ENCODE measurements at places on chromosomes 13 and 19.

GRCh38 chr19:2325281-2326046, 2.9 kb downstream of the LSM7 start:
- no peak for DNase-seq

DNA sequence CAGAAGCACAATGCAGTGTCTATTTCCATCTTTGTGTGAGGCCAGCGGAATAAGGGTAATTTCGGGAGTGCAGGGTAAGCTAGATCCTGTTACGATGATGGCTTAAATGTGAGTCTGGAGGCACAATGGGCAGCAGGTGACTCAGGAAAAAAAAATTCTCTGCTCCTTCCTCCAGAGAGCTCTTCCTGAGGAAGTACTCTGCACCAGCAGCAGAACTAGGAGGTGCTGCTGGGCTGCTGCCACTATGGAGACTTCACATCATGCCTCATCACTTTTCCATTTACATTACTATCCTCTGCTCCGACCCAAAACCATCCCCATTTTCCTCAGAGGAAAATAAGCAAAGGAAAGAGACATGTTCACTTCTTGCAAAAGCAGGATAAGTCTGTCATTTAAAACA, 282.0 kb downstream of the DNAJC15 start:
- no peak for DNase-seq

- DNase-seq: no peak
Observed at GRCh38 chr13:85969331-85969730, 170.1 kb upstream of the SLITRK6 start.

- DNase-seq: no peak
Observed at GRCh38 chr19:47058621-47059022, 10.2 kb upstream of the TMEM160 start.

DNA sequence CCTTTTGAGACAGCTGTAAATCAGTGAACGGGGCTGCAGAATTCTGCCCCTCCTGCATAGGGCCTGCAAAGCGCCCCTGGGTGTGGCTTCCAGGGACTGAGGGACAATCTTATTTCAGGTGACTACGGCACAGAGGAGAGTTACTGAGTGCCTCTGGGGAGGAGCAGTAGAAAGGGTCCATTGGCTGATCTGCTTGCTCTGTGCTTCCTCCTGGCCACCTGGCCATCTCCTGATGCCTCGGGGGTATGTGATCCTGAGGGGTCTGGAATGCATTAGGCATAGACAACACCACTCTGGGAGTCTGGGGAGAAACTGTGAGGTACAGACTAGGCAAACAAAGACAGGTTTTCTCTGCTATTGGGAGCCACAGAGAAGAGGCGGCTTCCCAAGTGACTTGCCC, 2.8 kb downstream of the KCTD15 start:
- DNase-seq: no peak

DNA sequence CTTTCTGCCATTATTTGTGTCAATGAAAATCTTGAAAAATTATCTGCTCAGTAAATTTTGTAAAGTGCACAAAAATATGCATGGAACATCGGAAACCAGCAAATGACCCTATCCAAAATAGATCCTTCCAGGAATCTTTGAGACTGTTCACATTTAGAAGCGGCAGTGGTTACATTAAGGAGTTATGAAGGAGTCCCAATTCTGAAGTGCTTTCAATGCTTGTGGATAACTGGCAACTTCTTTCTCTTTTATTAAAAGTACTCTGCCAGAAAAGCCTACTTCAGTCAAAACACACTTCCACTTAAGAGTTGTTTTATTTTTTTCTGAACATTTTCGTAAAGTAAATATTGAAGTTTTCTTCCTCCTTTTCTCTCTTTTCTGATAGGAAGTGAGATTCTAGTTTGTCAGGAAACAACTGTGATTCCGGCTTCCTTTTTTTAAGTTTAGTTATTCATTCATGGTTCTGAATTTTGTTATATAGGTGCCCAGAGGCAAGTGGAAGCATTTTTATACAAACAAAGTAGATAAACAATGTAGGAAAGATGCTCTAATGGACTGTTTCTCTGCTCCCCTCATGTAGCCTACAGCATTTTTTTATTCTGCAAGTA, 83.5 kb downstream of the PCDH9 start:
- DNase-seq: no peak

- no peak for DNase-seq
Observed at GRCh38 chr13:93226623-93227279, at the start of gene GPC6. GPC6 (plus strand) TSS chr13:93226807.

DNA sequence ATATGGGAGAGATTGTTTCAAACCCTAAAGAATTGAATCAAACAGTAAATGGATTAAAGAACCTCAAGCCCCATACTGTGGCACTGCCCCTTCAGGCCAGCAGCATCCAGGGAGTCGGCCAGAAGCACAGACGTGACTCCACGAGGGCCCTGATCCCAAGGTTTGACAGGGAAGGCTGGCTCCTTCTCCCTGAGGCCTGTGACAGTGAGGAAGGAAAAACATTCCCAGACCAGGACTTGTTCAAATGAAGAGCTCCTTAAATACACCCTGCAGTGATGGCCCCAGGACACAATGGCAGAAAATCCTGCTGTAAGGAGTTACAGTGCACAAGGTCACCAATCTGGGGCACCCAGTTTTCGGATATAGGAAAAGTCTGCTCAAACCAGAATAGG, 91.0 kb downstream of the COL4A1 start:
- DNase-seq: no peak

DNA sequence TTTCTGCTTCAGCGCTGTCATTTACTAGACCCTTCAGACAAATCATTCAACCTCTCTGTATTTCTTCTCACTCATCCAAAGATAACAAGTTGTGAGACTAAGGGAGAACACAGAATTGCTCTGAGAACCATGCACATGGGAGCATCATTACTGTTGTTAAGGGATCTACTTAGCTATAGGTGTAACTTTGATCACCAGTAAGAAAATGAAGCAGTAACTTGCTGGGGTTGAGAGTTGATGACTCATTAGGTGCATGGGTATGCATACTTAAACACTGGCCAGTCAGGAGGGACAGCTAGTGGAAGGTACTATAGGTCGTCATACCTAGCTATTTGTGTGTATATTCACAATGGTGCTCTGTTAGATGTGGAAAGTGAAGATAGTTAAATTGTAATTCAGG, 61.5 kb downstream of the B3GLCT start:
- DNase-seq: no peak

GRCh38 chr13:51550151-51550550, 34.1 kb upstream of the WDFY2 start:
- DNase-seq: no peak

- no peak for DNase-seq
Observed at GRCh38 chr13:71124230-71124629, 742.8 kb downstream of the DACH1 start.

DNA sequence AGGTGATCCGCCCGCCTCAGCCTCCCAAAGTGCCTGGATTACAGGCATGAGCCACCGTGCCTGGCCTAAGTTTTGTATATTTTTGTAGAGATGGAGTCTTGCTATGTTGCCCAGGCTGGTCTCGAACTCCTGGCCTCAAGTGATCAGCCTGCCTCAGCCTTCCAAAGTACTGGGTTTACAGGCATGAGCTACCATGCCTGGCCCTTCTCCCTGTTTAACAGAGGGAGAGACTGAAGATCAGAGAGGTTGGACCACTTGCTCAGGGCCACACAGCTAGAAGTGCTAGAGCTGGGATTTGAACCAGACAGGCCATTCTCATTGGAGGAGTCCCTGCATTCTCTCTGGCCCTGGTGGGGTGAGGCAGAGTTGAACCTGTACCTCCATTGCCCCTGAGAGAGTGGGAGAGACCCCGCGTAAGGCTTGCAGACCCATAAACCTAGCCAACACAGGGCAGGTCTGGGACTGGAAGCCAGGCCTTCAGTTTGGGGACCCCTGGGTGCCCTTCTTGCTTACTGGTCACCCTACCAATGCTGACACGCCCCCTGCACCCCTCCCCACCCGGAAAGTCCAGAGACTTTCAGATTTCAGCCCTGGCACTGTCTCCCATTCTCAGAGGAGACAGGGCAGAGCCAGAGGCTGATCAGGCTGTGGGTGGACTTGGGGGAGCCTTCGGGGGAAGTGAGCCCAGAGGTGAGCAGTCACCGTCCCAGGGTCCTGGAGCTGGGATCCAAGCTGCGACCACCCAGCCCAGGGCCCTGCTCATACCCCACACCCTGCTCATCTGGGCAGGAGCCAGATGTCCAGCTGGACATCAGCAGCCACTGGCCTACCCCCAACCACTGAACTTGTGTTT, 13.3 kb downstream of the TTYH1 start:
- DNase-seq: no peak

DNA sequence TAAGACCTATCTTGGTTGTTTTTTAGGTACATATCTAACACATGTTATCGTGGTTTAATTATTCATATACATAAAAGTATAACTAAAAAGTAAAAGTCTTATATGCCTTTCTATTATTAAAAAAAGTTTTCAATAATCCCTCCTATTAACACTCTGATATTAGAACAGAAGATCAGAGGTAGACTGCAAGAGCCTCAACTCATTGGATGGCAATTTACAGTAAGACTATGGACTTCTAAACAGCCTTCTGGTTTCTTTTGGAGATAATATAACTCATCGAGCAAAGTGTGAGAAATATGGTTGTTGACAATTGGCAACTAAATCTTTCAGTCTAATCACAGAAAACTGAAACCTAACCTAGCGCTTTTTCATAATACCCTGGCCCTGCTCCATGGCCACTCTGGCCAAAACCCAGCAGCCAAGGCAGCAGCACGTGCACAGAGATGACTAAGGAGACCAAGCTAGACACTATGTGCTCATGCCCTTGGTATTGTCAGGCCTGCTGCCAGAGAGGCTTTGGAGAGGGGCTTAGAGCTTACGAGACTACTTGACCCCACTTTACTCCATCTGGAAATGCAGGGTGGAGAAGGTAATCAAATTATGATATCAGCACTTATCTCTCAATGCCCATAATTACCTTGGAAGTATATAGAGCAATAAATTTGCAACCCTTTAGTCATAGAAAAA, 40.6 kb upstream of the EEF1AKMT1 start:
- DNase-seq: no peak

GRCh38 chr13:78129359-78129758, 210.7 kb upstream of the EDNRB start:
- no peak for DNase-seq

DNA sequence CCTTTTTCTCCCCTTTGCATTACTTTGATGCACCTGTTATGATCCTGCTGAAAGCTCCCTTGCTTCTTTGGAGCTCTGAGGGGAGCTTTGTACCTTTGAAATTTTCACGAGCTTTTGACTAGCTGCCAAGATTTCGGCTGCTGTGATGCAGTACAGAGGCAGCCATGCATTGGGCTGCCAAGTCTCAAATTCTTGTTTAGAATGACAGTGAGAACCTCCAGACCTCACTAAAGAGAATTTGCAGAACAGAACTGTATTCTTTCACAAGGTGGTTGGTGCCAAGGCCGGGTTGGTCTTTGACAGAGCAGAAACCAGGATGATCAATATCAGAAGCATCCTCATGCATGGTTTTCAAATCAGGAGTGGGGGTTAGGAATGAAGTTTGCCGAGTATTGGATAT, 414.8 kb downstream of the GPC5 start:
- no peak for DNase-seq

DNA sequence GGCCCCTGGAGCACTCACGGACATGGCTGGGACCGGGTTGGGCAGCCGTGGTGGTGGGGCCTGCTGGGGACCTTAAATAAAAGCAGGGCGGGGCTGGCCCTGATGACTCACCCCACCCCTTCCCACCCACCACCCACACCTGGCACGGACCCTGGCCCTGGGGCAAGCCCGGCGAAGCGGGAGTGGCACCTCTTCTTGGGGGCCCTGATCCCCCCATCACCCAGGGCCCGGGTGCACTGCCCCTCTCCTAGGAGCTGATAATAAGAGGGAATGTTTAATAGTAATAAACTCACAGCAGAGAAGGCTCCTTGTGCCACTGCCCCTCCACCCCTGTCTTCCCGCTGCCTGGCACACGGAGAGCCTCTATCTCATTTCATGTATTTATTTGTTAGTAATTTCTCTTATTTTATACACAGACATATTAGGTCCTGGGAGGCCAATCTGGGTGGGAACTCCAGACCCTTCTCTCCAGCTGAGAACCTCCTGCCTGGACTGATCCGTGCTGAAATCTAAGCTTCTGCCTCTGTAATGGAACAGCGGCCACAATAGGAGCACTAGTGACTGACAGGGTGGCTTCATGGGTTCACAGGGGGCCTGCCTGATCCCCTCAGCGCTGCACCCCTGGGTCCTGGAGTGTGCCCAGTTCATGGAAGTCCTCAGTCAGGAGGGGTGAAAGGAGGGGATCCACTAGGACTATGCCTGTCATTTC, at the start of gene LGALS7:
LGALS7 (minus strand) TSS at position 49 of the 709 bp plus-strand sequence; CDS start at position 24, 25 bp downstream.
- no peak for DNase-seq

GRCh38 chr19:45670670-45671453, 2.8 kb downstream of the GIPR start:
- no peak for DNase-seq

GRCh38 chr13:99273128-99273527, 14.9 kb upstream of the GPR18 start:
- no peak for DNase-seq

GRCh38 chr19:42363614-42364346, 26.3 kb downstream of the CNFN start:
- DNase-seq: no peak

DNA sequence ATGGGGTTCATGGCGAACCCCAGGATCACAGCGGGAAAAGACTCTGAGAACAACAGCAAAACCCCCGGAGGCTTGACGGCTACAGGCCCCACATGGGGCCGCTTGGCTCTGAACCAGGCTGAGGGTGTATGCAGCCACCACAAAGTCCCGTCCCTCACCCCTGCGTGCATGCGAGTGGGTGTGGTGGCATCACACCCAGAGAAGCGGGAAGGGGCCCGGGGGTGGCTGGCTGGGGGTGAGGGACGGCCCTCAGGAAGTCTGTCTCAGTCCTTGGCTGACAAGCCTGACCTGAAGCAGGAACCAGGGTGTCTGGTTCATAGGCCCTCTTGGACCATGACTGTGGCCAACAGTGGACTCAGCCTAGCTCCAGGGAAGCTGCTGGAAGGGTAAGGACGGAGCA, 34.2 kb downstream of the CEBPG start:
- no peak for DNase-seq

GRCh38 chr13:61833228-61833627, 417.6 kb upstream of the PCDH20 start:
- no peak for DNase-seq

- no peak for DNase-seq
Observed at GRCh38 chr13:95541308-95541707, 11.2 kb upstream of the CLDN10 start.

Measured in cortex of kidney (tissue), 1 donor.